ENCODE measurements at places on chromosomes 4 and X.

DNA sequence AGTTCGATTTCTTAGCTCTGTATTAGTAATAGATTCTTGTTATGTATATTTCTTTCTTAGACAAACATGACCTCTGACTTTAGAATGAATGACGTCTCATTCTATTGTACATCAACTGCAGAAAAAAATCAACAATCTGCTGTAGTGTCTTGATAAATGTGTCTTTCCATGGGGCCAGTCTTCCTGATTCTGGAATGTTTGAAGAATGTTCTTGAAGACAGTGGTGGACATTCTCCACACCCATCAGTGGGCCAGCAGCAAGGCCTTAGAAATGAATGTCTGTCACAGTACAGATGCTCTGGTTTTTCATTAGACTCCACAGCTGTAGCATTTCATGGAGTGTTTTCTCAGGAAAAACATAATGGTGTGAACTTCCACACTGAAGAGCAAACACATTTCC, 63.2 kb upstream of the FAM47B start:
- no peak for DNase-seq

GRCh38 chr4:104492183-104492771, 2.4 kb downstream of the CXXC4 start:
- DNase-seq: no peak

DNA sequence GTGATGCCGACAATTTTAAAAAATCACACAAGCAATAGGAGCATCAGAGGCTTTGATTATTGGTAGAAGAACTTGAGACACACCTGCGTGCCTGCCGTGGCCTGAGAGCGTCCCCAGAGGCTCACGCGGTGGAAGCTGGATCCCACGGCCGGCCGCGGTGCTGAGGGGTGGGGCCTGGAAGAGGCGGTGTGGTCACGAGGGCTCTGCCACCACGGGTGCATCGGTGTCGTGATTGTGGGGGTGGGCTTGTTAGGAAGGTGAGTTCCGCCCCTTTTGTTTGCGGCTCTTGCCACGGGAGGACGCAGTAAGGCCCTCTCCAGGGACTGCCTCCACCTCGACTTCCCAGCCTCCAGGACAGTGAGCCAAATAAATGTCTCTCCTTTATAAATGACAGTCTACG, 77.2 kb upstream of the ADRA2C start:
- no peak for DNase-seq

DNA sequence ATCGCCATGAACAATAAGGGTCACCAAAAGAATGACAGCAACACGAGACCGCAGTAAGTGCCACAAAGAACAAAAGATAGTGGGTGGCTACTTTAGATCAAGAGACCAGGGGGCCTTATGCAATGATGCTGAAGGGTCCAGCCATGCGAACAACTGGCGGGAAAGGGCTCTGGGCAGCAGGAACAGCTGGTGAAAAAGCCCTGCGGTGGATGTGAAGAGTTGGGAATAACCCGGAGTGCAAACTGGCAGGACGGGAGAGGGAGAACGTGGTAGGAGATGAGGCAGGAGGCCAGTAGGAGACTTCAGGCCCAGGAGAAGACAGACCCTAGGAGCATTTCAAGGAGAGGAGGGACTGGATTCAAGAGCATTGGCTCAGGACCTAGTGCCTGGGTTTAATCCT, 120.2 kb downstream of the AFAP1 start:
- DNase-seq: no peak

GRCh38 chr4:87680271-87680670, 30.2 kb downstream of the DMP1 start:
- DNase-seq: no peak

GRCh38 chr4:23290656-23291055, 597.9 kb downstream of the GBA3 start:
- no peak for DNase-seq

- DNase-seq: no peak
Measured at GRCh38 chr4:167987285-167987684, 105.1 kb upstream of the ANXA10 start.

DNA sequence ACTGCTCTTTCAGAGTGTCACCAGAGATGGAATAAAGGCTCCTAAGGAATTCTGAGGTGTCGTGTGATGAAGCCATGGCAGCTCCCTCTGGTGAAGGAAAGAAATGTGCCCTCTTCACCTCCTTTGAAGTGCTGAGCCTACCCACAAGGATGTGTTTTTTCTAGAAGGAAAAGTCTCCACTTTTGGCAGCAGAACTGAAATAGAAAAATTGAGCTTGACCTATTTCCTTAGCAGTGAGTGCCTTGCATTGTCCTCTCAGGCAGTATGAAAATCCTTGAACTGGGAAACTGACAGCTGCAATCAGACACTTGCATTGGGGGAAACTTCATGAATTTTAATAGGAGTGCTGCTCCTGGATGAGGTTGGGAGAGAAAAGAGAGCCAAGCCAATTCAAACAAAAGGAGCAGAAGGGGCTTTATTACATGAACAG, 95.2 kb downstream of the DCLK2 start:
- no peak for DNase-seq

GRCh38 chr4:183202523-183202922, 103.5 kb downstream of the WWC2 start:
- no peak for DNase-seq

GRCh38 chr4:146155152-146155724, 20.3 kb upstream of the LSM6 start:
- no peak for DNase-seq

DNA sequence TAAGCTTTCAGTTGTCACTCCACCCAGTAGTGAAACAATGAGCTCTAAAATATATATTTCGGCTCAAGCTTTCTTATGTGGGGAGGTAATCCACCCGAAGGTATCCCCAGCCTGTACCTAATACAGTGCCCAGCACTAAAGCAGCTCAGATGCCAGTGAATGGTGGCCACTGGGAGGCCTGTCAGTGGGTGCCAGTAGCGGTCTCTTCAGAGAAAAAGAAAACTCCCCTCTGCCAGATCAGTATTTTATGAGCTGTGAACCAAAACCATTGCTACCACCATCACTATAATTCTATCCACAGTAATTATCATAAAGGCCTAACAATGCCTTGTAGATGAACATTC, 835 bp upstream of the NFKB1 start:
- no peak for DNase-seq

- no peak for DNase-seq
Measured at GRCh38 chr4:176788971-176789370, 3.8 kb downstream of the VEGFC start.

GRCh38 chr4:56681853-56682525, 893 bp upstream of the HOPX start:
- DNase-seq: no peak

DNA sequence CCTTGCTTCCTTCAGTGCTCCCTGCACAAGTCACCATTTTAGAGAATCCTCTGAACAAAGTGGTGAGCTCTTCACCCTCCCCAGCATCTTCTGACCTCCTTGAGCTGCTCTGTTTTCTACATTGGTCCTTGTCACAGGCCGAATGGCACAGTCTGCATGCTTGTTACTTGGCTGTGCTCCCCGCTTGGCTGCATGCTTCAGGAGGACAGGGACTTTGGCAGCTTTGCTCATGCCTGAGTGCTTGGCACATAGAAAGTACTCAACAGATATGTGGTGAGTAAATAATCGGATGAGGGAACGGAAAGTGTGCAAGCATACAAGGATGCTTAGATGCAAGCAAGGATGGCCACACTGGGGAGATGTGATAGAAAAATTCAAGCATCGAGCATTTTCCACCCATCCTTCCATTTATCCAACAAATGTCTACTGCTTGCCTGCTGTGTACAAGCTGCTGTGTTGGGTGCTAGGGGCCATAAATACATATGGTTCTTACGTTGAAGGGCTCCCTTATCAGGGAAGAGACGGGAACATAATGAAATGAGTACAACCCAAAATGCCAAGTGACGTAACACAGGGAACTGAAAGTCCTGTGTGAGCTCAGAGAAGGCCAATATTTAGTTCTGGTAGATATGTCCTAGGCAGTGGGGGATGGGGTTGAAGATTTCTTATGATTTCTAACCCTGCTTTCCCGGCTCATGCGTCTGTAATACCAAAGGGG, 31.2 kb downstream of the SLC2A9 start:
- DNase-seq: no peak

DNA sequence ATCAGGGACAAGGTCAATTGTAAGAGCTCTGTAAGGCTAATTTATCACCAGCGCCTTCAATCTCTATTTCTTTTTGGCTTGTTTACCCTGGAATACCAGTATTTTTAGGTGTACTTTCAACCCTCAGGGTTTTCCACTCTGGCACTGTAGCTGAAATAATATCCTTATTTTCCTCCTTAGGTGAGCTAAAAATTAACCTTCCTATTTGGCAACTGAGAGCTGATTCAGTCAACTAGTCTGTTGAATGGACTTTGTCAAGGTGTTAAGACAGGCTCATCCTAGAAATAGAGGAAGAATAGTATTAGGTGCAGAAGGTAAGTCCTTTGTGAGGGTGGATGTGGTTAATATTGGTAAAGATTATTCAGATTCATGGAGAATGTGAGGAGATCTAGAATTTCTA, 101.3 kb upstream of the BANK1 start:
- DNase-seq: no peak

DNA sequence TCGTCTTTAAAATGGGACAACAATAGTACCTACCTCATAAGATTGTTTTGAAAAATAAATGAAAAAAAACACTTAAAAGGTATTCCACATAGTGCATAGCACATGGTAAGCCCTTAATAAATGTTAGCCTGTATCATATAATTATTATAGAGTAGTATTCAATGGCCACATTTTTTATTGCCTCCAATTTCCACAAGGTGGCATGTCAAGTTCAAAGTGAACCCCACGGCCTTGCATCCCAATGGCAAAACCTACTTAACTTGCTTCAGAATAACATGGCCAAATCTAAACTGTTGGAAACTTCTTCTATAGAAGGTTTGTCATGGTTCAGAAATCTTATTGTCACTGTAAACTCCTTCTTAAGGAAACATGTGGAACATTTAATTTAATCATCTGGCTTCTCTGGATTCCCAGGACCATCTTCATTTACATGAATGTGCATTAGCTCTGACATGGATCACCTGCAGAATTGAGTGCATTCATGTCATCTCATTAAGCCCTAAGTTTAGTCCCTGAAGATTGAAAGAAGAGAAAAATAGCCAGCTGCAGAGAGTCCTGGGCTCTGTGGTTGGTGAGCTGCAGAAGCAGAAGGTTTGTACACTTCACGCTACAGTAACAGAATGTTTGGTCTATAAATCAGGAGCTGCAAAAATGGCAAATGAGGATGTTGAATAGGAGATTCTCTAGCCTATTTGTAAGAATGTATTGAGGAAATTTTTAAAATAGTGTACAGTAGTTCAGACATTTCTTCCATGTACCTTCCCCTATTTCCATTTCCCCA, 61.0 kb downstream of the ANXA3 start:
- peak; percentile 22 for DNase-seq

- DNase-seq: no peak
Measured at GRCh38 chr4:65007841-65008439, 598.7 kb upstream of the TECRL start.

DNA sequence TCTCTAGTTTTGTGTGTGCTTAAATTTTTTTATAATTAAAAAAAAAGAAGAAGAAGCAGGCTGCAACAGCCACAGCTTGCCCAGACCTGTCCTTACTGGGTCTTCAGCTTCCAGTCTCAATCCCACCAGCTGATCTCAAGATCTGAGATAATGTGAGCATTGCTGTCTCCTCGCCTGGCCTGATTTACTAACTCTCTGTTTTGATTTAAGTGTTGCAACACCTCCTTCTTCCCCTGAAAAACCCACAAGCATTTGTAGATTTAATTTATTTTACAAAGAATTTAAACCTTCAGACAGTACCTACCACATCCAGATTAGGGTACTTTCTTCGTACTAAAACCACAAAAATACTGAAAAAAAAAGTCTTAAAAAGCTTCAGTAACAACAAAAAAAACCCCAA, 38.0 kb downstream of the FAM241A start:
- DNase-seq: no peak

DNA sequence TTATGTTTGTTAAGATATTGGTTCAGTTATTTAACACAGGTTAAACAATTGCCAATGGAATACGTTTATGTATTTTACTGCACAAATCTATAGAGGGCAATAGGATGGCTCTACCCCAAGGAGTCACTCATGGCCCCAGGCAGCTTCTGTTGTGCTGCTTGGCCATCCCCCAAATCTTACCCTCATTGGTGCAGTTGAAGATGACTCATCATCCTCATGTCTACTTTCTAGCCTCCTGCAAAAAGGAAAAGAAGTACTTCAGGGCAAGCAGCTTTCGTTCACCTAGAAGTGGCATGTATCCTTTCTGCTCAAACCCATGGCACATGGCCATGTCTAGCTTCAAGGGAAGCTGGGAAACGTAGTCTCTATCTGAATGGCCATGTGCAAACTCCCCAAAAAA, 14.2 kb downstream of the PHOX2B start:
- DNase-seq: no peak

DNA sequence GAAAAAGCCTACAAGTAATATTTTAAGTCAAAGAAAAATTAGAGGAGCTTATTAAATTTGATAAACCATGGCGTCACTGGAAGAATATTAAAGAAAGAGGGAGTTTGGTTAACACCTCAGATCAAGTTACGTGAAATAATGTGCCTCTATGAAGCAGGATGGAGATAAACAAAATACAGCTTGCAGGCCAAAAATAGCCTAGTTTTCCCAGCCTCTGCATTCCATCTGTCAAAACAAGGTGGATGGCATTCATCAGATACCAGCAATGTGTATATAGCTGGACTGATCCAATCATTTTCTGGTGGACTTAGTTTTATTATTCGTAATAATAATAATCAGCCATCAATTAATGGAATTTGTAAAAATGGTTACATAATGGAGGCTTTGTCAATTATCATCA, 230.7 kb downstream of the NR3C2 start:
- DNase-seq: no peak

DNA sequence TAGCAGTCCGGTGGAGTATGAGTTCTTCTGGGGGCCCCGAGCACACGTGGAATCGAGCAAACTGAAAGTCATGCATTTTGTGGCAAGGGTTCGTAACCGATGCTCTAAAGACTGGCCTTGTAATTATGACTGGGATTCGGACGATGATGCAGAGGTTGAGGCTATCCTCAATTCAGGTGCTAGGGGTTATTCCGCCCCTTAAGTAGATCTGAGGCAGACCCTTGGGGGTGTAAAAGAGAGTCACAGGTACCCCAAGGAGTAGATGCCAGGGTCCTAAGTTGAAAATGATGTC, 852 bp downstream of the MAGEH1 start:
- DNase-seq: no peak

DNA sequence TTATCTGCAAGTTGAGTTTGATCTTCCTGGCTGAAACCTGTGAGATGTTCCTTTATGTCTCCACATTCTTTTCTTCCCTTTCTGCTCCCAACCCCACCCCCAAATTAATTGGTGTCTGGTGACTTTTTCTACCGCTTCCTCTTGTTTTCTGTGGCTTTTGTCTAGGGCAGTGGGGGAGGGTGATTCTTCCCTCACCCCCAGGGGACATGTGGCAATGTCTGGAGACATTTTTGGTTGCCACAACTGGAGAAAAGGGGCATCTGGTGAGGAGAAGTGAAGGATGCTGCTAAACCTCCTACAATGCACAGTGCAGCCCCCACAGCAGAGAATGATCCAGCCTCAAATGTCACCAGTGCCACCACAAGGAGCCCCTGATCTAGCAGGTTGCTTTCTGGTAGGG, 152.9 kb downstream of the NHS start:
- DNase-seq: no peak

GRCh38 chr4:95957054-95957453, 117.2 kb downstream of the PDHA2 start:
- no peak for DNase-seq

Data from amniotic stem cell (primary cell).